ENCODE measurements at places on chromosomes 7 and 10.

DNA sequence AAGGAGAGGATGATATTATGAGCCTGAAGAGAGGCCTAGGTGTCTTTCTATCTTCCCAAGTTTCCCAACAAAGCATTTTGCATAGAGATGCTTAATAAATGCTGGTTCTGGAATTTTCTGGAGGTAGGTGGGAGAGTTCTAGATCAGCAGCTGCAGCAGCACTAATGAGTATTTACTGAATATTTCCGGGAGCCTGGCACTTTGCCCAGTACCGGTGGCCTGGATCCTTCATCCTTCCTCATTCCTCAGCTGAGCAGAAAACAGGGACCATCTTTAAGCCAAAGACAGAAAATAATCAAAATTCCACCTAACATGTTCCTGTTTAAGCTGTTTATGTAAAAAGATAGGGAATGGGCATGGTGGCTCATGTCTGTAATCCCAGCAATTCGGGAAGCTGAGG lies 813.2 kb upstream of the AUTS2 start:
- DNase-seq, result no peak

DNA sequence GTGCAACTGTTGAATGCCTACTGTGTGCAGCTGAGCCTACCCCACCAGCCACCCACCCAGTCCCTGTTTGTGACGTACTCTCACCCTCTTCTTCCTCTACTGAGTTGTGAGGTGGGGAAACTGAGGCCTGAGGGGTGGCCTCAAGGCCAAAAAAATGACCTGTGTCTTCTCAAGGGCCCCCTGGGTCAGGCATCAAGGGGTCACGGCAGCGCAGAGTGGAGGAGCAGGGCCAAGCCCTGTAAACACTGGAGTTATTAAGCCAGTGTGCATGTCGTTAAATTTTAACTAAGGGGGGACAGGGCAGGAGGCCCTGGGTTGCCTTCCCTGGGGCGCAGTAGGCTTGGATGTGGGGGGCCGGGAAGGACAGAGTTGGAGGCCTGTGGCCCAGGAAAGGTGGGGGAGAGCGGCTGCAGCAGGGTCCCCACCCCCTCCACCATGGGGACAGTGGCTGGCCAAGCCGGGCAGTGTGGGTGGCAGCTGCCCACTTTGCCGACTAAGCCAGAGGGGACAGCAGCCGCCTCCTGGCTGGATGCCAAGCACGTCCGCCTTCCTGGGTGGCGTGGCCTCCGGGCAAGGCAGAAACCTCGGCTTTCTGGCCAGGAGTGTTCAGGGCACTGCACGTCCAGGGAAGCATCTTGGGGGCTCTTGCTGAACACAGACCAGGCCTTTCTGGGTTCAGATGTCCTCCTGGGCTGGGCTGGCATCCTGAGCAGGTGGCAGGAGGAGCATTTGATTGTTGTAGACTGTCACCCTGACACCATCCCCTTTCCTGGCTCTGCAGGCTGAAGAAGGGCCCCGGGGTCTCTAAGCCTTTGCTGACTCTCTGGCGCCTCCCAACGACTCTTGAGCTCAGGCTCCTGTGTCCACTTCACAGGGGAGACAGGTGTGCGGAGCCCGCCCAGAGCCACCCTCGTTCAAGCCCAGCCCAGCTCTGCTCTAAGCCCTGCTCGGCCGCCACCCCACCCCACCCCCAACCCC lies 1.9 kb downstream of the SLC29A4 start:
- DNase-seq, result no peak

GRCh38 chr10:11616021-11616420 lies 4.6 kb upstream of the USP6NL start:
- DNase-seq, result no peak

DNA sequence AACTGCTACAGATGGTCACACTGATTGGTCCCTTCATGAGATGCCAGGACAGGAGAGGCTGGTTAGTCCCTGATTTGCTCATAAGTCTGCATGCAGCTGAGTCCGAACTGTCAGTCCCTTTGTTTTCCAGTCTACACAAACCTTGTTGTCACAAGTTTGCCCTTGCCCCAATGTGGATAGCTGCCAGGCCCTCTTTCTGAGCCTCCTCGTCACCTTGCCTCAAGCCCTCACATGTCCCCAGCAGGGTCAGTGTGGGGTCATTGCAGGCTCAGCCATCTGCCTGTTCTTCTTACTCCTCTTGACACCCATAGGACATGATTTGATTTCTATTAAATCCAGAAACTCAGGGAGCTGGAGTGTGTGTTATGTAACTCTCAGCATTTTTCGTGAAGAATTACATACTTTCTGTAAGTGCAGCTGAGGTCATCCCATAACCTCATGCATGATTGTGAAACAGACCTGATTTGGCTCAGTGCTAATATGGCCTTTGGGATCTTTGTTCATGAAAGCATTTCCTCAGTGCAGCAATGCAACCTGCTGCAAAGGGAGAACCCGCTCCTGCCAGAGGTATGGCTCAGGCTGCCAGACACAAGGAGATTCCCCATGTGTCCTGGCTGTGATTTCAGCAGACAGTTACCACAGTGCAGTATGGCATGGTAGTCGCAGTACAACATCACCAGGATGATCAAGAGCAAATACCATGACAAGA lies 70.0 kb upstream of the ZMIZ2 start:
- DNase-seq, result no peak

DNA sequence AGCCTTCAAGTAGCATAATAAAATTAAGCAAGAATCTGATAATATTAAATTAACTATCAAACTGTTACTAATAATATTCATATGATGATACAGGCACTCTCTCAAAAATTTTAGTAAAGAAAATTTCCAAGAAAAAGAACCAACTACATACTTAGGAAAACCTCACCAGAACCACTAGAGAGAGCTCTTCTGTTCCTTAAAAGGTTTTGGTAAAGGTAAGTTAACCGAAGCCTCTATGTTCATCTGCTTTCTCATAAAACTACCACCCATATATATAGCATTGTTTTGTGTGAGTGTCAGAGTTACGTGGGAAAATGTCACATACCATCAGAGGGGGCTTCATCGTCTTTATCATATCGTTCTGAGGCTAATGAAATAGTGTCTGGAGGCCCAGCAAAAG lies 20.7 kb downstream of the SKAP2 start:
- DNase-seq, result no peak

- no peak for DNase-seq
These were observed 96.3 kb downstream of the SNX13 start for GRCh38 chr7:17844022-17844421.

DNA sequence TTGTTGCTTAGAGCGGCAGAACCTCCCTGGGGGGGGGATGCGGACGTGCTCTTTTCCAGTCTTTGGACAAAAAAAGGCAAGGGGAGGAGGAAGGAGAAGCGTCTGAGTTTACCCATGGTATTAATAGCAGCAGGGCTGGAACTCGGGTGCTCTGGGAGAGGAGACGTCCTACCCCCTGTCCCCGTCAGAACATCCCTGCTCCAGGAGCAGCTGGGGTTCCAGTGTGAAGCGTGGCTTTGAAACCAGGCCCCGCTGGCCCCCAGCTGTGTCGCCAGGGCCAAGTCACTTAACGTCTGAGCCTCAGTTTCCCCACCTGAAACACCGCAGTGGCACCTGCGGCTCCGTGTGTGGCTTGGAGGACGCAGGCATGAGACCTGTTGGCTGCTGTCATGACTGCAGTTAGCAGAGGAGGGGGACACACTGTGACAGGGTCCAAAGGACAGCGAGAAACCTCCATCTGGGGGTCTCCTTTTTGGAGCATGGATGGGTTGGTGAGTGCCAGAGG lies 1.4 kb downstream of the AMZ1 start:
- DNase-seq, result no peak

- DNase-seq, result no peak
These were observed 237.5 kb upstream of the GRB10 start for GRCh38 chr7:51019891-51020870.

GRCh38 chr10:98383869-98384268 lies 31.1 kb downstream of the PYROXD2 start:
- no peak for DNase-seq

DNA sequence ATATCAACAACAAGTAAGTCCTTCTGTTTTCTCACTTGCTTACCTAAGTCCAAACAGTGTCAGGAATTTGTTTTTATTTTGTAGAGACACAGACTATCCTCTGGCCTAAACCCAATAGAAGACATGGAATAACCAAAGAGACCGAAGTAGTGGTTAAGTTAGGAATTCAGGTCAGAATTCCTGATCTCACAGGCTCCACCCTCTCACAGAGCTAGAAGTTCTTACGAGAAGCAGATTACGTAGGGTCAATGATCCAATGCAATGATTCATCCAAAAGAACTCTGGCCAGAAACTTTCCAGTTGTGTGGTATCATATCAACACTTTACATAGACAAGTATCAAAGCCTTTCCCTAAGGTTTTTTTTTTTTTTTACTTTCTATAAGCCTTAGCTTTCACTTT lies 73.8 kb downstream of the IQUB start:
- no peak for DNase-seq

- no peak for DNase-seq
These were observed 22.1 kb downstream of the TMEM106B start for GRCh38 chr7:12233175-12233574.
